ENCODE measurements at places on chromosomes 2 and 18.

DNA sequence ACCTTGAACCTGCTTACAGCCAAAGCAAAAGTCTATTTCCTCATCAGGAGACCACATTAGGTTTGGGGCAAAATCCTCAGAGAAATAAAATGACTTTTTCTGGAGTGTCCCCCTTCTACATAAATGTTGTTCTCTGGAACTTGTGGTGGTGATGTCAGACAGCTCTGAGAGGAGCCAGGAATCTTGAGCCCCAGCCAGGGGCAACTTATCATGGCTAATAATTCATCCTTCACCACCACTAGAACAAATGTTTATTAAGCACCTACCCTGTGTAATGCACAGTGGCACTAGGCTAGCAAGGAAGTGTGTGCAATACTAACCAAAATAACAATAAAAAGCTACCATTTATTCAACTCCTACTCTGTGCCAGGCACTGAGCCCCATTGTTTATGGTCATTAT is 9.0 kb upstream of the BMP10 start:
- no peak for DNase-seq

DNA sequence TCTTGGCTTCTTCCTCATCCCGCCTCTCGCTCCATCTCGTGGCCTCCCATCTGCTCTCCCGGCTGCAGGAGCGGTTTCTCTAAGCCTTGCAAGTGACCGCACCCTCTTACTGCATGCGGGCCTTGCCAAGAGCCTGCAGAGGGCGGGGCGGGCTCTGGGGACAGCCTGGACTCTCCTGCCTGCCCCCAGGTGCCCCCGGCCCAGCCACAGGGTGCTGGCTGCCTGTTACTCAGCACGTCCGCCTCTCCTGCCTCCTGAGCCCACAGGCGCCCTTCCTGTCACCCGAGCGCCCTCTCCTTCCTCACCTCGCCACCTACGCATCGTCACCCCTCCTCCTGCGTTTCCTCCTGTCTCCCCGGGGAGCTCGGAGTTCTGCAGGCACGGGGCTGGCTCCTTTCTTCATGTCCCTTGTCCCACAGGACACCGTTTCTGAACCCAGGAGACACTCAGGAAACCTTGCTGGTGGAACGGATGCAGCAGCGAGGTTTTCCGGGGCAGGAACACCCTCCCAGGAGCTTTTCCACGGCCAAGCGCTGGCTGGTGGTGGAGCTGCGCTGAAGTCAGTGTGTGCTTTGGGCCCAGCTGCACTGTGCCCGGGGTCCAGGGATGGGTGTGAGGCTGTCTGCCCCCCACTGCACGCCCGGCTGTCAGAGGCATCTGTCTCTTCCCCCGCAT is 28.5 kb downstream of the HPCAL1 start:
- peak; percentile 70 for DNase-seq

GRCh38 chr2:24870891-24871705 is 48.9 kb downstream of the ADCY3 start:
- DNase-seq, result no peak

GRCh38 chr2:64865073-64865830 is 123.9 kb upstream of the SLC1A4 start:
- peak; percentile 70 for DNase-seq

GRCh38 chr2:224971214-224971613 is 71.1 kb downstream of the DOCK10 start:
- no peak for DNase-seq

DNA sequence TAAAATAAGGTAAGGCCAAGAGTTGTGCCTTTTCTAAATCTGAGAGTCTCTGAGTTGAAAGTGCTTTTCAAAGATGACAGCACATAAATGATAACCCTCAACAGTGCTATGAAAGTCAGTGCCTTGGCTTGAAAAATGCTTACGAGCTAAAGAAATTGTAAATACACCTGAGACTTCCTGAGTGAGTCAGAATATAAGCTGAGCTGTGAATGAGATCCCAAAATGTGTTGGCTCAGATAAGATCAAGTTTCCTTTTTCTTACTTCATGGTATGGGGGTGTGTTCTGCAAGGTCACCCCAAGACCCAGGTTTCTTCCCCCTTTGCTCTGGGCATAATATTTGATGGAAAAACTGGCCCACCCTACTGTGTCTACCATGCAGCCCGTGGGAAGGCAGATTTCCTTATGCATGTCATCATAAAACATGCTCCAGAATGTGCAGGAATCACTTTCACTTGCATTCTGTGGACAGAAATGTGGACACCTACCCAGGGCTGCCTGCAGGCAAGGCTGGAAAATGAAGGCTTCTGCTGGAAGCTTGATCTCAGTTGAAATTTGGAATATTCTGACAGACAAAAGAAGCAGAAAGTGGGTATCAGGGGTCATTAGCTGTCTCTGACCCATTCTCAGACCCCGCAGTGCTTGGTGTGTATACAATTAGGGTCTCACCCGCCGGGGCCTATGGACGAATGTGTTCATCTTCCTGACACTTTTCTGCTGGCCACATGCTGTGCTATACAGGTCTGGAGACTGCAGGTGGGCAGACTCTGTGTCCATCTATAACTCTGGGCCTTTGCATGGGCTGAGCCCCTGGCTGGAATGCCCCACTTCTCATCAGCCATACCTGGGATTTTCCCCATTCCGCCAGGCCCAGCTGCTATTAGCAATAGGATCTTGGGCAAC is 212.6 kb downstream of the SH3RF3 start:
- no peak for DNase-seq

DNA sequence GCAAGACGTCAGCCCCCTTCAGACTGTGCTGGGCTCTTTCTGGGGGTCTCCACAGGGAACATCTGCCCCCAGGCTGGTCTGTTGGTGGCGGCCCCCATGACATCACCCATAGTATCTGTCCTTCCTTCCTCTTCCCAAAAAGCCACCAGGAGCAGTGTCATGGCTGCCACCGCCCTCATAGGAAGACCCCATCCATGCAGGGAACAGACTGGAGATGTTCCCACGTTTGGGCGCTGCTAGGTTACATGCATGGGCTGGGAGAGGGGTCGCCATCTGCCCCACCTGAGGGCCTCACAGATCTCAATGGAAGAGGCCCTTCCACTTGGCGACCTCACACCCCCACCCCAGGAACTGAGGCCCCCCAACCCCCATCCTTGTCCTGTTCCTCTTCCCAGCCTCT is 5.1 kb downstream of the SPATA3 start:
- DNase-seq, result no peak

DNA sequence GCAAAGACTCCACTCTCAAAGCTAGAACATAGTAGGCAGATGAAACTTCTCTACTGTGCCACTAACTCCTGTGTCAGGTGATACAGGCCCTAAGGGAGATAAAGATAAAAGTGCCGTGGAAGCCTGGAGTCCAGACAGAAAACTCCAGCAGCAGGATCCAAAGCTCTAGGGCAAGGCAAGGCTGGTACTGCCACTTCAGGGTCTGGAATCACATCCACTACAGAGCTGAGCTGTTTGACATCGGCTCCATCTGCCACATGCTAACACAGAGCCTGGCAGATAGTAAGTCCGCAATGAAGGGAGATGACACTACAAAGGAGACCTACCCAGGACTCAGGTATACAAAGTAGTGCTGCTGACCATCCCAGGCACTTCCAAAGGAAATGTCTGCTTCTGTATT is 34.4 kb downstream of the EPG5 start:
- no peak for DNase-seq

GRCh38 chr2:196927376-196928225 is 1.1 kb upstream of the PGAP1 start:
- DNase-seq, result peak; percentile 65

GRCh38 chr2:189581354-189582139 is 961 bp upstream of the SLC40A1 start:
- no peak for DNase-seq

DNA sequence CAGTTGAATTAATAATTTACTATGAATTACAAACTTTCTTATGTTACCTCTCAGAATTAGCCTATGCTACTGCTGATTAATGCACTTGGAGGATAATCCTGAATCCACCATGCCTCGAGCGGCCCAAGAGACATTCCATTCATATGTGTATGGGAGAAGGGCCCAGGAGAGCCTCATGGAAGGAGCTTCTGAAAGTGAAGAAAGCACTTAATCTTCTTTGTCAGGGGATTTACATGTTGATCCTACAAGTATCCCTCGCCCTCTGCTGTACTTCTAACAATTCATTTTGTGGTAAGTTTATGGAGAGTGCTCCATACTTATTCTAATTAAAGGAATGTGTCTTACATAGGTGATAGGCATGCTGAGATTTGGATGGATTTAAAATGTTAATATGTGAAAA is 1189.1 kb upstream of the NXPH2 start:
- DNase-seq, result no peak

DNA sequence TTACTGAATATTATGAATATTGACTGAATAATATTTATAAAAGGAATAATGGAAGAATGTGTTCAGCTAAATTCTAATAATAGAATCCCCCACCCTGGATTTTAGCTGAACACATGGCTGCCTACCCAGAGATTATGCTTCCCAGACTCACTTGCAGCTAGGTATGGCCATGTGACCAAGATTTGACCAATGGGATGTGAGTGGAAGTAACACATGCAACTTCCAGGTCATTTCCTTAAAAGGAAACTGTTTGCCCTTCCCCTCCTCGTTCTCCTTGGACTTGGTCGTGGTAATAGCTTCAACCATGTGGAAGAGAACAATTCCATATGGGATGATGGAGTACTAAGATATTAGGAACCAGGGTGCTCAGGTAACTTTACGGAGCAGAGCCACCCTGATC is 47.8 kb downstream of the KIAA2012 start:
- no peak for DNase-seq

DNA sequence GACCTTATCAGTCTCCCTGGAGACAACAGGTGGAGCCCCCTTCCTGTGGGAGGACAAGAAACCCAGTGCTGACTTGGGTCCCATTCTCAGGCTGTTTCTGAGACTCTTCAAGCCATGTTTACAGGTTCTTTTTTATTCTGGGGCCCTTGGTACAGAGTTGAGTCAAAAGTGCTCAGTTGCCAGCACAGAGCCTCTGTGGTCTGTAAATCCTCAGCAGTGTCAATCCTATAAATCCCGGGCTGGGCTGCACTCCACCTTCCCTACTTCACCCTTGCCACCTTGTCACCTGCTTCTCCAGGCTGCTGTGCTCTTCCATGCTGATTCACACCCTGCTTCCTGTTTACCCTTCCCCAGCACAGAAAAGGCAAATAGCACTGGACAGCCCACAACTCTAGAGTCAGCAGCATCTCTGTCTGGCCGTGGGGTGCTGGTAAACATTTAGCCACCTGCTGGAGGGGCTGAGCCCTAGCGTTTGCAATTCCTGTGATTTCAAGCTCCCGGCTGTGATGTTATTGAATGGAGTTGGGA is 74.7 kb downstream of the TNFRSF11A start:
- DNase-seq, result no peak

DNA sequence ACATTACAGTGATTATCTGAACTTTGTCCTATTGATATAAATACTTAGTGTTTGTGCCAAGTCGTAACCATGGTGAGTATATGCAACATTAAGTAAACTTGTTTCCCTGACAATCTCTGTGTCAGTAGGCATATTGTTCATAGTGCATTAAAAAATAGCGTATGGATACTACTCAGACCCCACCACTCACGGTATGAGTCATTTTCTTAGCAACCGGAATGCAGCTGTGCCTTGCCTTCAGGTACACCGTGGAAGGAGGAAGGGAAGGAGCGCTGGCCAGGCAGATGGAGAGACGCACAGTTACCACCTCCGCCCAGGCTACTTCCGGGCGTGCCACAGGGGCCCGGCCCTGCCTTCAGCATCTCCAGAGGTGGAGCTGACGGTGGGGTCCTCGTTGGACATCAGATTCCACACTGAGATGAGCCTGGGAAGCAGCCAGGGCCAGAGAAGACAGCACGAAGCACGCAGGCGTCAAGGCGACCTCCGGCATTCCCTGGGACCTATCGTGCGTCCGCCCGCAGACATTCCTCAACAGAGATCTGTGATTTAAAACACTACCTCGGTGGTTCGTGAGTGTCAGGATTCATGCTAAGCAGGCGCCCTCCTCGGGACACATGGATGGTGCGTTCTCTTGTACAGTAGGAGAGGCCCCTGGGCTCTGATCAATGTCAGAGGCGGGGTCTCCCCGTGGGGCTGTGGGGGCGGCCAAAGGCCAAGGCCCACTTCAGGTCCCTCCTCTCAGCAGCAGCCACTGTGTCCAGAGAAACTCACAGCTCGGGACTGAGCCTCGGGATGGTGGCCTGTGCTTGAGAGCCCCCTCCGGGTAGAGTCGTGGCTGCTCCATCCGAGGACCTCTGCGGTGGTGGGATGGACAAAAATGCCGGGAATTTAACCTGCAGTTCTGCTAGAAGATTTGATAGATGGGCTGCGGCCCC is 82.2 kb upstream of the HDAC4 start:
- DNase-seq, result no peak

- DNase-seq, result no peak
Observed at GRCh38 chr2:219959471-219959870, 332.0 kb downstream of the SLC4A3 start.

- DNase-seq, result no peak
Observed at GRCh38 chr18:76258209-76258608, 236.8 kb downstream of the ZNF516 start.

GRCh38 chr18:58496937-58497336 is 132.0 kb downstream of the ALPK2 start:
- DNase-seq, result no peak

- no peak for DNase-seq
Observed at GRCh38 chr2:24365051-24365450, 4.7 kb upstream of the ITSN2 start.

GRCh38 chr2:86636842-86637241 is 13.2 kb upstream of the RNF103 start:
- DNase-seq, result no peak

DNA sequence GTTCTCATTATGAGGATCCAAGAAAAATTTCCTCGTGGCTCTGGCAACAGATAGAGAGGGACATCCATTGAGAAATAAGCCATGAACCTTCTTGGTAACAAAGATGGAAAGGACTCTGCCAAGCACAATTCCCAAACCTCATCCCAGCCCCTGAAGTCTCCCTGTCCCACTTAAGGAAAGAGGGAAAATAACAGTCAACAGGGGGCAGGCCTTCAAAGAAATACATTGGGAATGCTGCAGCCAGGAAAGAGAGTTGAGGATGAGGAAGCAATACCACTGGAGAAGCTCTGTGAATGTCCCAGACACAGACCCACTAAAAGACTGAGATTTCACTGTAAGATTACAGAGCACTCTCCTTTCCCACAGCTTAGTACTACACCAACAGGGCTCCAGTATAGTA is 93.2 kb downstream of the CD226 start:
- no peak for DNase-seq

- DNase-seq, result no peak
Observed at GRCh38 chr18:79460481-79461300, 65.0 kb downstream of the NFATC1 start.

GRCh38 chr2:110807522-110807921 is 75.1 kb downstream of the ACOXL start:
- no peak for DNase-seq

GRCh38 chr2:167318581-167318980 is 430.3 kb downstream of the XIRP2 start:
- no peak for DNase-seq

- DNase-seq, result no peak
Observed at GRCh38 chr2:236376566-236377244, 112.5 kb upstream of the ASB18 start.

GRCh38 chr2:83291083-83291482 is 1168.0 kb downstream of the SUCLG1 start:
- no peak for DNase-seq

Data from CD4-positive, alpha-beta memory T cell (primary cell).